ENCODE measurements at places on chromosomes 2 and 18.

GRCh38 chr2:120317180-120317533 is 28.8 kb upstream of the INHBB start:
- no peak for DNase-seq

DNA sequence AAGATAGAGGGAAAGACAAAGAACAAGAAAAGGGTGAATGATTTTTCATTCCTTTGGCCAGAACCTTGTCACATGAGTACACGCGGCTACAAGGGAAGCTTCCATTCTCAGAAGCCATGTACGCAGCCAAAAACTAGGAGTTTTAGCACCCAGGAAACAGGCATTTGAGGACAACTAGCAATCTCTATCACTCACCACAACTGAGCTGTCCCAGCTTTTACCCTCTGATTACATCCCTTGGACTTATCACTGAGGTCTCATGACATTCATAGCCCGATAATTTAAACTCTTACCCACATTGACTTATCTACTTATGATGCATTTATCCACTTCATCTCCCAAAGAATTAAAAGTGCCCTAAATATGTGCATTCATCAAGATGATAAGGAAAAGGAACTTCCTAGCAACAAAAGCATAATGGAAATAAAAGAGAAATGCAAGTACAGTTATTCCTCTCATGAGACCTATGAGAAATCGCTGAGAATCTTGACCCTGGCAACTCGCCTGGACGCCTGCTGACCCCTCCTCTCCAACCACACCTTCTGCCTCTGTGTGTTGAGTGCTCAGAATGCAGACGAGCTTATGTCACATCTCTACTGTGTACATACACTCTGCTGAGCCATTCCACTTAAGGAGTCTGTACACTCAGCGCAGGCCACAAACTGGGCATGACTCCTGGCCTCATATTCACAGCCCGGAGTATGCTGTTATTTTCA is 28.7 kb upstream of the MFSD6 start:
- no peak for DNase-seq

DNA sequence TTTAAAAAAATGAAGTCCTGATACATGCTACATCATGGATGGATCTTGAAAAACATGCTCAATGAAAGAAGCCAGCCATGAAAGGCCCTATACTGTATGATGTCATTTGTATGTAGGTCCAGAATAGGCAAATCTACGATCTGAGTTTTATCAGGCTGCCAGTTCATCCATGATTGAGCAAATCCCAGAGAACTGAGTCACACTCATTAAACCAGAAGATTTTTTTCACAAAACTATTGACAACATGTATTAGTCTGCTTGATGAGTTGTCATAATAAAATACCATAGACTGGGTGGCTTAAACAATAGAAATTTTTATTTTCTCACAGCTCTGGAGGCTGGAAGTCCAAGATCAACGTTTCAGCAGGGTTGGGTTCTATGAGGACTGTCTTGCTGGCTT is 130.7 kb downstream of the MREG start:
- no peak for DNase-seq

DNA sequence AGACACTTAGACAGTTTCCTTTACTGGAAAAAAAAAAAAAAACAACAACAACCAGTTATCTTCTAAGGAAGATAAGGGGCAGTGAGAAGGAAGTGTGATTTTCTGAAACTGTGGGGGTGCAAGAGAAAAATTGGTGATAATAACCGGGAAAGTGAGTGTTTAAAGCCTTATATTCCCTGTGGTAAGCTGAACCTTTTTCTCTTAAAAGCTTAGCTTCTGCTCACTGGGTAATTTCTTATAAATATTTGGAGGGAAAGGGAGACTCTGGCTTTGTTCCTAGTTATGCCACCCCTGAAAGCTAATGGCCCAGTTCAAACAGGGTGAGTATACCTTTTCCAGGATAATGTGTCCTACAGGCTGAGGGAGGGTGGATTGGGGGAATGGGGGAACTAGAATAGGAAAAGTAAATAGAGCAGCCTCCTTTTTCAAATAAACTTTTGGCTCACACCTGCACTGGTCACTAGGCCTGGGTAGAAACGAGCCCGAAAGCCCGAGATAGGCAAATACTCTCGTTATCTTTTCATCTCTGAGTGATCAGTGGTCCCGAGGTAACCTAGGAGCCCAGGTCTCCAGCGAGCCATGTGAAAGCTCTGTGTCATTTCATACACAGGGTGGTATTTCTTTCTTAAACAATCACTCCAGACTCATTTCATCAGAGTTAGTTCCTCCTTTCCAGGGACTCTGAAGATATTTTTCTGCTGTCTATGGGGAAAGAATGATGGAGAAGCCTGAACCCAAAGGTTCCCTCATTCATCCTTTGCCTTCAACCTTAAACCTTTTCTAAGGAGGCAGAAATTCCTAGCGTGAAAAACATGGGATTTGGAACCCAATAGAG is 15.5 kb upstream of the SRBD1 start:
- DNase-seq = no peak

DNA sequence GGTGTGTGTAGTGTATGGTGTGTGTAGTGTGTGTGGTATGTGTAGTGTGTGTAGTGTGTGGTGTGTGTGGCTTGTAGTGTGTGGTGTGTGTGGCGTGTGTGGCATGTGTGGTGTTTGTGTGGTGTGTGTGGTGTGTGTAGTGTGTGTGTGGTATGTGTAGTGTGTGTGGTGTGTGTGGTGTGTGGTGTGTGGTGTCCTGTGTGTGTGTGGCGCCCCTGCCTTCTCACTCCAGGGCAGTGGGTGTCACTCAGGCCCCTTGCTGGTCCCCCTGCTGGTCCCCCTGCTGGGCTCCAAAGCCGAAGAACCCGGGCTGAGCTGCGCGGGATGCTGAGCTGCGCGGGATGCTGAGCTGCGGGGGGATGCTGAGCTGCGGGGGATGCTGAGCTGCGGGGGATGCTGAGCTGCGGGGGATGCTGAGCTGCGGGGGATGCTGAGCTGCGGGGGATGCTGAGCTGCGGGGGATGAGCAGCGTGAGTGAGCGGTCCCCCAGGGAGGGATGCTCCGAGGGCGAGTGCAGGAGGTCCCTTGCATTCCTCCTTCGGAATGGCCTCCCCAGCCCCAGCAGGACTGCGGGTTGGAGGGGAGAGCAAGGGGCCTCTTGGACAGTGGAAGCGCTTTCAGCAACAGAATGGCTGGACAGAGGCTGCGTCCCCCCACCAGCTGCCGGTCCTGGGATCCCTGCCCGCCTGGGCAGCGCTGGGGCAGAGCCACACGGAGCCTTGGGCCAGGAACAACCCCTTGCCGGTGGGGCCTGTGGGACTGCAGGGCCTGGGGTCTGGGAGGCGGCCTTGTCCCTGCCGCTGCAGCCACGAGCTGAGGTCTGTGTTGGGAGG is 3.4 kb upstream of the RTP5 start:
- DNase-seq = peak; percentile 39

GRCh38 chr2:199850718-199851500 is at the start of gene FTCDNL1:
FTCDNL1 (minus strand) TSS chr2:199851192; CDS start chr2:199848962, 2,230 bp downstream.
- no peak for DNase-seq
